ENCODE measurements at places on chromosomes 2 and 18.

GRCh38 chr18:76953583-76954233, 131.4 kb downstream of the ZNF236 start:
- DNase-seq, result no peak

GRCh38 chr18:64974391-64975125, 776.3 kb upstream of the CDH7 start:
- no peak for DNase-seq

- DNase-seq, result no peak
Measured at GRCh38 chr2:85998071-85998991, 107.4 kb downstream of the POLR1A start.

DNA sequence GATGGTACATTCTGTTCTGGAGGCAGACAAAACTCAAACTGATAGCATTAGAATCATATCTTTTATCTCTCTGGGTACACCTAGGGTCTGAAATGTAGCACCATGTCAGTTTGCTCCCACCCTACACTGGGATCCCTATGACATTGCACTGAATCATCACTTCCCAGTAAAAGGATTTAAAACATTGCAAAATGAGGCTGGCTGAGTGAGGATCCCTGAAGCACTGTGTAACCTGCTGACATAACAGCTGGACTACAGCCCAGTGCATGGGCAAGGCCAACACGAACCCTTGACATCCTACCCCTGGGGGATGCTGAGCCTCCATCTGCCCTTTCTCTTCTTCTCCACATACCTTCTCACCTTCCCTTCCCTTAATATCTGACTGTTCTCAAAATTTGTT, 253.2 kb downstream of the TTC32 start:
- DNase-seq, result no peak

GRCh38 chr2:51039581-51039980, 7.6 kb upstream of the NRXN1 start:
- no peak for DNase-seq

GRCh38 chr2:208265371-208265800, 669 bp upstream of the PIKFYVE start:
- no peak for DNase-seq

DNA sequence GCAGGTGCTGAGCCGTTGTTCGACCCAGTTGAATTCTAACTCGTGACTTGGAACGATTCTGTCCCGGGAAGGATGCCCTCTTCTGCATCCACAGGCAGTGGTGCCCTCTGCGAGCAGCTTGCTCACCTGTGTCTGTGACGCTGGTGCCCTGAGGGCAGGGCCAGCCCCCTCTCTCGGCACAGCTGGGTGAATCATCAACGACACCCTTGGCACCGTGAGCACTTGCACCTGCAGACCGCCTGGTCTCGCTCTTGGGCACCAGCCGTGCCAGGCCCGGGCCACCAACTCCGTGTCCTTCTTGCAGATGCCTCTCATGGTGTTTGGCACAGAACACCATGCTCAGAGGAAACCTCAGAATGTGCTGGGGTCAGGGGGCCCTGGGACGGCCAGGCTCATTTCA, 75.0 kb downstream of the SLC66A2 start:
- no peak for DNase-seq

DNA sequence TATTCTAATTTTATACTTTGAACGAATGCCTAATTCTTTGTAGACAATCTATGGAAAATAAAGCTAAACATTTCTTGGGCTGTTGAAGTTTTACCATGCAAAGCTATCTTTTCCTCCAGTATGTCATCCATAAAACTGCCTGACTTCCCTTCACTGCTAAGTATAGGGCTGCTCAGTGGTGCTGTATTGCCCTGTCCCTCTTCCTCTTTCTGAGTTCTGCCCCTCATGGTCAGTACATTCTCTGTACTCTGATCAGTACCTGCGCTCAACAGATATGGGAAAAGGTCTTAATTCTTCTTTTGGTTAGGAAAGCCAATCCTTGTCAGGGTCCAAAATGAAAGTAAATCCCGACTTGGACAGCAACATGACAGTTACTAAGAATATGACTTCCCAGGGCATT, 321.9 kb downstream of the RAD51AP2 start:
- DNase-seq, result no peak

DNA sequence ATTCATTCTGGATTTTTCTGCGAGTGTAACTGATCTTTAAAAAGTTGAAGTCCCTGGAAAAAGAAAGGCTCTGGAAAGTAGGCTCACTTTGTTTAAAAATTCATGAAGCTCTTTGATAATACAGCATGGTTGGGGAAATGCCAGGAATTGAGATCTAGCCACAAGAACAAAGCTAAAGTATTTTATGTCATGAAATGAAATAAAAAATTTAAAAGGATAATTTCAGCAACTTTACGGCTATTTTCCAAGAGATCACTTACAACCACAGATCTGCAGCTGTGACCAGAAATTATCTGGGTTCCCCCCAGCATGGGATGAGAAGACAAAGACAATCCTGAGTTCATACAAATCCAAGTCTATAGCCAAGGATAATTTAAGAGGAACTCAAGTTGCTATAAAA, 25.3 kb upstream of the RFX8 start:
- DNase-seq, result no peak

GRCh38 chr2:26846334-26847306, 1.3 kb upstream of the DPYSL5 start:
- peak; percentile 43 for DNase-seq

- DNase-seq, result no peak
Measured at GRCh38 chr2:39991298-39991697, 212.2 kb upstream of the THUMPD2 start.

DNA sequence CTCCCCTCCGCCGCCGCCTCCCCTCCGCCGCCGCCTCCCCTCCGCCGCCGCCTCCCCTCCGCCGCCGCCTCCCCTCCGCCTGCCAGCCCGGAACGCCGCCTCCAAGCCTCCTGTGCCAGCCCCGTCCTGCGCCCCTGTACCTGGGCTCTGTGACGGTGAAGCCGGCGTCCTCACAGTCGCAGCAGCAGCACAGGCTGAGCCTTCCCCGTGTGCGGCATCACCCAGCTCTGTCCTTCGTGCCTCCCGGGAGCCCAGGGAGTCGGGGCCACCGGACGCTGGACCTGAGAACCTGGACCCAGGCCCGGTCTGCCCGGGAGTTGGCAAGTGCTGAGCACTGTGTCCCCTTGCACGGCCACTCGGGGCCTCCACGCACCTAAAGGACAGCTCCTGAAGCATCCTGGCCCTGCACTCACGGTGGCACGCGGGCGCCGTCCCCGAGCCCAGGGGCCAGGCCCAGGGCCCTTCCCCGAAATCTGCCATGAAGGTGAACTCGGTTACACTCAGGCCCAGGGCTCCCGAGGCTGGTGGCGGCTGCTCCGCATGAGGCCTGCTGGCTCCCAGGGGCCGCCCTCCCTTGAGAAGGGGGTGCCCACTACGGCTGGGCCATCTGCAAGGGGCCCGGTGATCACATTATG, 32.9 kb downstream of the RTP5 start:
- DNase-seq, result no peak

DNA sequence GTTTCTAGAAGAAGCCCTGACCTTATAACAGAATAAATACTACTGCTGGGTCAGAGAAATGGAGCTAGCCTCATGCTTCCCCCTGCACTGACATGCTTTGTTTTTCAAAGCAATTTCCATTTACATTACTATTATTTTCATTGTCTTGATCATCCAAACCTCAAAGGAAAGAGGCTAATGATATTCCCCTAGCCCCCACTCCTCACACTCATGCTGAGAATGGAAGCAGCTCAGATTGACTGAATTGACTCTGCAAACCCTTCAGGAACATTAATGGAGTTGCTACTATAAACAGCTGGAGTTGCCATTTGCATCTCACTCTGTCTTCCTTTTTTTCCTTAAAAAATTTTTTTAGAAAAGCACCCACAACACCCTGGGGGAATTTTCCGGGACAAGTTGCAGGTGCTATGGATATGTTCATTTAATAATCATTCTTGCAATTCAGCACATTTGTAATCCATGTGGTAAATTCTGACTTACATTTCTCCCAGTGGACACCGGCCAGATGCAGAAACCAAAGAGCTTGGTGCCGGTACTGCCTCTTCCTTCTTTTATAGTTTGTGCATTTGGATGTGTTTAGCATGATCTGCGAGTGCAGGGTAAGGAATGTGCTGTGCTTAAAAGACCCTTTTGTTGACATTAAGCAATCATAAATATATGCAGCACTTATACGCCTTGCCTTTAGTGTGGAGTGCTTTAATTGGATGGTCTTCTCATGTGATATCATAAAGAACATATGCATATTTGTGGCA, 103.3 kb upstream of the OSR1 start:
- DNase-seq, result no peak

- no peak for DNase-seq
Measured at GRCh38 chr2:45466053-45466452, 145.0 kb downstream of the SRBD1 start.

- DNase-seq, result no peak
Measured at GRCh38 chr2:224479826-224480225, 77.9 kb upstream of the FAM124B start.

GRCh38 chr2:100407563-100407962, 9.9 kb downstream of the CHST10 start:
- no peak for DNase-seq

- DNase-seq, result no peak
Measured at GRCh38 chr2:226478109-226478809, 321.4 kb downstream of the IRS1 start.

- no peak for DNase-seq
Measured at GRCh38 chr2:172065111-172065510, 20.2 kb upstream of the DLX1 start.

DNA sequence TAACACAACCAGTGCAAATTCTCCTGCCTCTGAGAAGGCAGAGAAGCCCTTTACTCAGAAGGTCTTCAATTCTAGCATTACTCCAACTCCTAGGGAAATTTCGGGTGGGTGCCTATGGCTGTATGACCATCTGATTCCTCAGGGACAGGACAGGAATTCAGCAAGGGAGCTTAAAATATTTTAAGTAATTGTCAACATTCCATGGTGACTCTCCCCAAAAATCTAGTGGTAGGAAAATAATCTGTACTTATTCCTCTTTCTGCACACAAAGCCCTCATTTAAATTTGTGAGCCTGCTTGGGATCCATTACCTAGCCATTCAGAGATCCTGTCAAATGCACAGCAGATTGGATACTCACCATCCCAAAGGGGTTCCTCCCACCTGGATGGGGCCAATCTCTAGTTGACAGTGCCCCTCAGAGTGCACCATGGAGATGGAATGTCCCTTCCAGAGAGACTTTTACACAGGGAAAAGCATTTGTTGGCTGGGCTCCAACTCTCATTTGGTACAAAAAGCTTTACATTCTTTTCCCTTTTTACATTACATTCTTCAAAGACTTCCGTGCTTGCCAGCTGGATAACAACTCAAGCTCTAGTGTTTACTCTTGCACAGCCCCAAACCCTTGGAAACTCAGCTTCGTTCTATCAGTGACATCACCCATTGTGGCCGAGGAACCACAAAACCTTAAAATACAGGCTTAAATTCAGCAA, 3.1 kb upstream of the TMEM150A start:
- no peak for DNase-seq

DNA sequence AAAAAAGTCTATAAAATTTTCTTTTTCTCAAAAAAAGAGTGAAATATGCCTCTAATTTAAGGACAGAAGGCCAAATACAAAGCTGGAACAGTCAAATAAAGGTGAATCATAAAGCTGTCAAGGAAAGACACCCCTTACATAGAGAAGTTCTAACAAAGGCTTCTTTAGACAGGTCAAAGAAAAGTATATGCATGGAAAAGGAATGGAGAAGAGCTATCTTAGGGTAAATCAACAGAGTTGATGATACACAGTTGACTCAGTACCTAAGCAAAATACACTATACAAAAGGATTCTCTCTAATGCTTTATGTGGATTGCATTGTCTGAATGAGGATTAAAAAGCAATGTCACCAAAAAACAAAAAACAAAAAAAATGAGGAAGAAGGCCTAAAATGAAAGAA, 214.8 kb downstream of the TXNL1 start:
- DNase-seq, result no peak

All from stimulated activated CD4-positive, alpha-beta T cell treated with anti-CD3 and anti-CD28 coated beads, Interleukin-1b, Interleukin-23, amount 100 ng/mL, for 1 hour (primary cell).